ENCODE measurements at places on chromosomes 3 and 15.

DNA sequence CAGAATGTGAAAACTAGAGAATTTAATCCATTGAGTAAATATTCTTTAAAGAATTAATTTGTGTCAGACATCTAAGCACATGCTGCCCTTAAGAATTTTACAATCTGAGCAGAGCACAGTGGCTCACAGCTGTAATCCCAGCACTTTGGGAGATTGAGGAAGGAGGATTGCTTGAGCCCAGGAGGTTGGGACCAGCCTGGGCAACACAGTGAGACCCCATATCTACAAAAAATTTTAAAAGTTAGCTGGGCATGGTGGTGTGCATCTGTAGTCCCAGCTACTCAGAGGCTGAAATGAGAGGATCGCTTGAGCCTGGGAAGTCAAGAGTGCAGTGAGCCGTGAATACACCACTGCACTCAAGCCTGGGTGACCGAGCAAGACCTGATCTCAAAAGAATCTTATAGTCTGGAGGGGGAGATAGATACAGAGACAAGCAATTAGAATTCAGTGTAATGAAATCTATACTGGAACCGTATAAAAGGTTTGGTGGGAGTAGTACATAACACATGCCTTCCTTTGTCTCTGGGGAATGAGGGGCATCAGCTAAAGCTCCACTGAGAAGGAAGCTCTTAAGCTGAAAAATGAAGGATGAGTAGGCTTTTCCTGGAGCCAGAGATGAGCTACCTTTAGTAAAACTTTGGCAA, 21.2 kb downstream of the ATP11B start:
- DNase-seq: no peak

DNA sequence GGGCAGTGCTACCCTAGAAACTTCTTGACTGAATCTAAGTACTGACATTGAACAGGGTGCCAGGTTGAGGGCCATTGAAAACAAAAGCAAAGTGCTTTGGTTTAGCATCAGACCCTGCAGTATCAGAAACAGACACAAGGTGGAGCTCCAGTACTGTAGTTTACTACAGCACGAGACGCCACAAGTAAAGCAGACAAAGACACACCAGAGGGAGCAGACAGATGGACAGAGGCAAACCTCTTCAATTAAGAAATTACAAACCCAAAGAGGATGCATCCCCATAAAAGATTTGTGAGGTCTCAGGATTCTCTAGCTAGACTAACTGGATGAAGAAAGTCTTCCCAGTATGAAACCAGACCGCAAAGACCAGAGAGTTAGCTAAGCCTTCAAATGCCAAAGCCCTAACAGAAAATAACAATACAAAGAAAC, 16.6 kb downstream of the TOP2B start:
- DNase-seq: peak; percentile 89

DNA sequence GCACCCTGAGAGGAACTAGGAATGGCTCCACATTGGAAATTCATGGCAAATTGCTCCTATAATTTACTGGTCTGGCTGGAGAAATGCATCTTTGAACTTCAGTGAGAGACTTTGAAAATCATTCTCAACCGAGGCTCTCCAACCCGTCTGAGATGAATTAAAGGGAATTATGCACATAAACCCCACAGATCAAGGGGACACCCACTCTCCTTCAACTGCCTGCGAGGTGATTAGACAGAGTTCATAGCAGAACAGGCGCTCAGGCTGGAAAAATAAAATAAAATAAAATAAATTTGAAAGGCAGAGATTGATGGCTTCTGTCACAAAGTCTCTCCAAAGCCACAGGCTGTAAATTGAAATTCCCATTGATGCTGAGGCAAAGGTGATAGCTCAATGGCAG, 37.7 kb downstream of the MEGF11 start:
- no peak for DNase-seq

DNA sequence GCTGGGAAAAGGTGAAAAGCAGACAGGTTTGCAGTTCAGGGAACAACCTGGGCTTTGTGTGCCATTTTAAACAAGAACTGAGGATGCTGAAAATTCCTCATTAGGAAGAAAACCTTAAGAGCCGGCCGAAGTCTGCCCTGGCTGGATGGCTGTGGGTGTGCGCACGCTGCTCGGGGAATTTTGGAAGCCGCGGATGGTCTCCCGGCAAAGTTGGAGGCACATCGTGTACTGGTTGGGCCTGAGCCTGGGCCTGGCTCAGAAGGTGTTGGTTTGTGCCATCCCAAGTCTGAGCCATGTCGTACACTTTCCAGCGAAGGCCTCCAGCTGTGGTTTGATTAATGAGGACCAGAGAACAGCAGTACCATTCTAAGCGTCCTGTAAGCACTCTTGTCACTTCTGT, 188.2 kb downstream of the ATP10A start:
- no peak for DNase-seq

DNA sequence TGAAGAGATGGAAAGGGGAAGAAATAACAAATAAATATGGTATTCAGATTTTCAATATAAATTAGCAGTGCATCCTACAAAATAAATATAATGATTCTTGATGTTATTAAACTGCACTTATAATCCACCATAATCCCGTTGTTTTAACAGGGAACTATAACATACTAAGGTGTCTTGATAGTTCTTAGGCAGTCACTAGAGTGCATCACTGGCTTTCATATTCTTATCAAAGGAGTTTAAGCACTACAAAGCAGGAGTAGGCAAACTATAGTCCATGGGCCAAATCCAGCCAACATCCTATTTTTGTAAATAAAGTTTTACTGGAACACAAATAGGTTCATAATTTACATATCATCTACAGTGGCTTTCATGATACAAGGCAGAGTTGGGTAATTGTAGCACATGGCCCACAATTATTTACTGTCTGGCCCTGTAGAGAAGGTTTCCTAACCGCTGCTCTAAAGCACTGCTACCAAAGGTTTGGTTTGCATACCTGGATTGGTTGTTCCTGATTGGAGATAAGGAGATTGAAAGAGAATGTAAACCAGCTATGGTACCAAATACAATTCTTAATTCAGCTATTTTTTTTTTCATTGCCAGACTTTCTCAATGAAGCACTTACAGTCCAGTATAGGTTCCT, 104.3 kb downstream of the ZNF280D start:
- DNase-seq: no peak

DNA sequence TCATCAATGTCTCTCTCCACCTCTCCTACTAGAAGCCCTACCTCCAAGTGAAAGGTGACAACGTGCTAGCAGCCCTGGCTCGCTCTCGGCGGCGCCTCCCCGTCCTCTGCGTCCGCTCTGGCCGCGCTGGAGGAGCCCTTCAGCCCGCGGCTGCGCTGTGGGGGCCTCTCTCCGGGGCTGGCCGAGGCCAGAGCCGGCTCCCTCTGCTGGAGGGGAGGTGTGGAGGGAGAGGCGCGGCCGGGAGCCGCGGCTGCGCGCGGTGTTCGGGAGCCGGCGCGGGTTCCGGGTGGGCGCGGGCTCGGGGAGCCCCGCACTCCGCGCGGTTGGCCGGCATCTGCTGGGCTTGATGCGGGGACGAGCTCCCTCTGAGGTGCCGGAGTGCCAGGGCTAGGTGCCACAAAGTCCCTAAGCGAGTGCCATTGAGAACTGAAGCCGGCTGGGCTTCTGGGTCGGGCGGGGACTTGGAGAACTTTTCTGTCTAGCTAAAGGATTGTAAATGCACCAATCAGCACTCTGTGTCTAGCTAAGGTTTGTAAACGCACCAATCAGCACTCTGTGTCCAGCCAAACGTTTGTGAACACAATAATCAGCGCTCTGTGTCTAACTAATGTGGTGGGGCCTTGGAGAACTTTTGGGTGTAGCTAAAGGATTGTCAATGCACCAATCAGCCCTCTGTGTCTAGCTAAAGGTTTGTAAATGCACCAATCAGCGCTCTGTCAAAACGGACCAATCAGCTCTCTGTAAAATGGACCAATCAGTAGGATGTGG, 84.8 kb upstream of the ARRDC4 start:
- no peak for DNase-seq

- DNase-seq: no peak
Measured at GRCh38 chr15:88574655-88575054, 28.2 kb upstream of the DET1 start.

All from CD4-positive, alpha-beta T cell treated with Interleukin-17A for 1 hour (primary cell).